HFFc6 (cell line): ENCODE measurements at places on chromosomes 2 and 18.

GRCh38 chr2:113734185-113734584 is 22.3 kb downstream of the SLC35F5 start:
- no peak for DNase-seq

- no peak for DNase-seq
Observed at GRCh38 chr2:236670235-236670620, 100.6 kb downstream of the ACKR3 start.

DNA sequence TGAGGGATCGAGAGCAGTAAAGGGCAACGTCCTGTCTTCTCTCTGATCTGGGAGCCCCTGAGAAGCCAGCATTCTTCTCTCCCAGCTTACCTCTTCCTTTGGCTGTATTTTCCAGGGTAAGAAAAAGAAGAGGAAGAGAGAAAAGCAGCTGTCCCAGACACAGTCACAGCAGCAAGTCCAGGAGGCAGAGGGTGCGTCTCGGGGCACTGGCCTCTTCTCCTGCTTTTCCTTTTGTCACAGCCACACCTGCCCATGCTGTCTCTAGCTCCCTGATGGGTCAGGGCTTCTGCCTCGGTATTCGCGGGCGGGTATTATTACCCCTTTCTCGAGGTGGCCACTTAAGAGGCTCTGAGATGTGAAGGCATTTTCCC is 20.3 kb downstream of the TGOLN2 start:
- DNase-seq = no peak

DNA sequence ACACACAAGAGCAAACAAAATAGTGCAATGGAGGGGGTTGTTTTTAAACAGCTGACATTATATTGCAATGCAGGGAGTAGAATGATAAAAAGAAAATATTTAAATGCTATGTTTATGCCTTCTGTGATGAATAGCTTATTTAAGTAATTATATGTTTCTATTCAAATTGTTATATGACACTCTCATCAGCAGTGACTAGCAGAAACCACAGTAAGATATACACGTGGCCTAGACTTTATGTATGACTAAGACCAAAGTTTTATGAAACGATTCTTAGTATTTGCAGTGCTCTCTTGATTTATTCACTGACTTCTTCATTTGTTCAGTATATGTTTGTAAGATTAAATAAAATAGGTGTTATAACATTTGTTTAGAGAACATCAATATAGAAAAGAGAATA is 26.1 kb upstream of the C1D start:
- no peak for DNase-seq

- peak; percentile 15 for DNase-seq
Observed at GRCh38 chr18:23226391-23226790, 91.1 kb downstream of the CABLES1 start.

DNA sequence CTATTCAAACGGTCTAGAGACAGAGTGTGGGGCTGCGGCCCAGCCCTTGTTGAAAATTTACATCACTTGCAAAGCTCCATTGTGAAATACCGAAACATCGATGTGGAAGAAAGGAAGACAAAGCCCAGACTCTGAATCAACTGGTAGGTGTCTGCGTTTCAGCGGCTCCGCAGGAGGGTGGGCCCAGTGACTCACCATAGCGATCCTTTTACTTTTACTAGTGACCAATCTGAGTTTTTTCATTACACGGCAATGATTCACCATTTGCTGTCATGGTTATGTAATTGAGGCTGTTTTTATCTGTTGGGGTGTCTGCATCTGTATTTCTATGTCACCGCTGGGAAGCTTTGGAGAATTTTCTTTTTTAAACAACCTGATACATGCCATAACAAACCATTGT is 66.6 kb upstream of the ODC1 start:
- peak; percentile 97 for DNase-seq

- no peak for DNase-seq
Observed at GRCh38 chr2:205715831-205716525, 33.7 kb downstream of the NRP2 start.

DNA sequence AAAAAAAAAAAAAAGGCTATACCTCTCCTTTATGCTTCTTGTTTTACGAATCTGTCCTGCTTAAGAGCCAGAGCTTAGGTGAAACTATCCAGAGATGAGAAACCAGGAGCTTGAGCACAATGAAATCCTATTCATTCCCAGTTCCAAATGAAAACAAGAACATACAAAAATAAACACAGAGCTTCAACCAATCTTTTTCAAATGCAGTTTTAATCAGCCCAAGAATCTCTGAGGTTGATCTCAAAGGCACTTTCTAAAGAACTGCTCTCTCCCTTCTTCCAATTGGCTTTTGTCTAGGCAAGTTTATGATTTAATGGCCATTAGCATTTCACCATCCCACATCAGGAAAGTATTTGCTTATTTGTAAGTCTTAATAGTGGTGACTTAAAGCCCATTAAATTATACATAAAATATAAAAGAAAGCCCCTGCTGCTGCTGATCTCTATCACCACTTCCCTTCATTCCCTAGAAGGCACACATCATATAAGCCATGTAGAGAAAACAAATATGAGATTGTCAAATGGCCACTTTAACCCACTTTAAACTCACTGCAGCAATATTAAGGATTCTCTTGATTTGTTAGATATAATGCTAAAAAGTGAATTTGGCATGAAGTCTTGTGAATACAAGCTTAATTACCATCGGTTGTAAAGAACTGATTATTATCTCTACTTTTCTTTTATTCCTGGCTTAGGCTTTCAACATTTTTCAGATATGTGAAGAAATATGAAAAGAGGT is 29.3 kb upstream of the SCN9A start:
- DNase-seq = no peak

DNA sequence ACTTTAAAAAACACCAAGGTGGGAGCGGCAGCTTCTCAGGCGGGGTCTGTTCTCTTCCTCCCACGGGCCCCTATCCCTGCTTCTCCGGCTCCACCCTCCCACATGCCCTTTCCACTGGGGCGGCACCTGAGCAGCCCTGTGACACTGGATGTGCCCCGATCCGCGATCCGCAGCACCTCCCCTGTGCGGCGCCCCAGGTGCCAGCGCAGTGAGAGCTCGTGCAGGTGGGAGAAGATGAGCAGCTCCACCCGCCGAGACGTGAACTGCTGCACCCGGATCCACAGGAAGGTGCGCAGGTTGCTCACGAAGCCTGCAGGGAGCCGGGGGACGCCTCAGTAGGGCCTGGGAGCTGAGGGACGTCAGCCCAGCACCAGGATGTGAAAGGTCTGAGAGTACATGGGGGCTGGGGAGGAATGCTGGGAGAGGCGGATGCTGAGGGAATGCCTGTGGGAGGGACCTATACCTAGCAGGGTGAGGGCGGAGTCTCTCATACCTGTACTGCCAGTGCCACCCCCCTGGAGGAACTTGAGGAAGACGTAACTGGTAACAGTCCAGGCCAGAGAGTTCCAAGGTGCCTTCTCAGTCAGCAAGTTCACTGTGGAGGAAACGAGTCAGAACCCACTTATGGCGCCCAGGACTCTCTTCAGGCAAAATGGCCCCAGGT is 2.8 kb downstream of the ABCB6 start:
- DNase-seq = no peak

GRCh38 chr2:113996671-113997594 is 107.0 kb downstream of the ACTR3 start:
- DNase-seq = no peak

GRCh38 chr2:212141499-212141898 is 397.1 kb downstream of the ERBB4 start:
- no peak for DNase-seq

GRCh38 chr2:175883586-175884194 is 118.4 kb downstream of the LNPK start:
- no peak for DNase-seq

DNA sequence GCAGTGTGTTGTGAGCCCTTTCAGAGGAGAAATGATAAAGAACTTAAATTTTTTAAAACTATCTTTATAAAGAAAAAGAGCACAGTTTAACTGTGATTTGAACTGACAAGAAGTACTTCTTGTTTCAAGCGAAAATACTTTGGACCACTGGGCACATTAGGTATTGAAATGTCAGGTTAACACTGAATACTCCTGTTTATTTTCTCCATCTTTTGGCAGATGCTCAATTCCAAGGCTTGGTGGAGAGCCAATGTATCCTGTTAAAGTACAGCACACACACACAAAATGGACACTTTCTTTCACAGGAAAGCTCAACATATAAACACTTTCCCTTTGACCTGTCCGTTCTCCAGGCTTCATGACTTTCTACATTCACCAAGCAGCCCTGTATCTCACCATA is 32.6 kb upstream of the SP3 start:
- DNase-seq = no peak

DNA sequence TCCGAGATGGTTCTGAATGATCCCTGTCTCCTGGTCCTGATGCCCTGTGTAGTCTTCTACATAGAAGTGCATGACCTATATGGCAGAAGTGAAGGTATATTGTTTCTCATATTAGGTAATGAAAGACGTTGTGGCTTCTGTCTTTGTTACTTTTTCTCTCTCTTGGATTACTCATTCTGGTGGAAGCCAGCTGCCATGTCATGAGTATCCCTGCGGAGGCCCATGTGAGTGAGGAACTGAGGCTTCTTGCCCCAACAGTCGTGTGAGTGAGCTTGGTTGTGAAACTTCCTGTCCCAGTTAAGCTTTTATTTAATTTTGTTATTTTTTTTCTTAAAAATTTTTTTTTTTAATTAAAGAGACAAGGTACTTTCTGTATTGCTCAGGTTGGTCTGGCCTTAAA is 134.7 kb downstream of the UBR3 start:
- DNase-seq = peak; percentile 71

DNA sequence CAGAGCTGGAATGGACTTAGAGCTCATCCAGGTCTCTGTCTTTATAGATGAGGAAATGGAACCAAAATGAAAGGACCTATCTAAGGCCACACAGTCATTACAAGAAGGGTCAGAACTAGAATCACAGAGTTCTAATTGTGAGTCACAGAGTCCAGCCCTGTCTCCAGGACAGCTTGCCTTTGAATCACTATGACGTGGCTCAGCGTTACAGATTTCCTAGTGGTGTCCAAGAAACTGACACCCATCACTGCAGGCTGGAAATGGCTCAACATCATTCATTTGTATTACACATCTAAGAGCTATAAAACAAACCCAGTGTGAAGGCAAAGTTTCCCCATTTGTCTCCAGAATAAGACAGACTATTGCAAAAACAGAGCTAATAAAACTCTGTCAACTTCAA is 164.3 kb upstream of the SIX2 start:
- peak; percentile 86 for DNase-seq

DNA sequence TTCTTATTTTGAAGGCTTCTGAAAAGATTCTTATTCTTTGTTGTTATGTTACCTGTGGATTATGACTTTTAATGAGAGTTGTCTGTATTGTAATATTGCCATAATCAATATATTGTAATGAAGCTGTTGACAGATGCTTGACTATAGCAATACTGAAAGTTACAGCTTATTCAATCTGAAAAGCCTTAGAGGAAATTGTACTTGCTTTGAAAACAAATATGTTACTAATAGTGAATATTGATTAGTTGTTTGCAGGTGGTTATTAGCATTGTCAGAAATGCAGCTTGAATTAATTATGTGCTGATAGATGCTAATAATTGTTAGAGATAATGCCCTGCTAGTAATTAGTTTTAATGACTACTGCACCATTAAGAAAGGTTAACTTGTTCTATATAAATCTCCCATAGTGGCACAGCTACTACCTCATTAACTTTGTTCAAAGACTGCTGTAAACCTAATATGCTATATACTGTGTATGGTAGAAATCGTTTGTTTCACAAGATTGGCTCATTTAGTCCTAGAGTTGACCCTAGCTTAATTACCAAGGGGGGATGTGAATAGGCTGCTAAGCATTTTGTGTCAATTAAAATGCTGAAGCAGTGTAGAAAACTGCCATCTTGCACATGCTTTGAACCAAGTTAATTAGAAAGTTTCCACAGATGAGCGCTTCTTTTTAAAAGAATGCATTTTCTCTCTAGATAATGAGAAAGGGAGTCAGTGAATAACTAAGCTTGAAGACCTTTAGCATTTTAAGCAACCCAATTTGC is 30.5 kb downstream of the SLC39A10 start:
- DNase-seq = no peak

DNA sequence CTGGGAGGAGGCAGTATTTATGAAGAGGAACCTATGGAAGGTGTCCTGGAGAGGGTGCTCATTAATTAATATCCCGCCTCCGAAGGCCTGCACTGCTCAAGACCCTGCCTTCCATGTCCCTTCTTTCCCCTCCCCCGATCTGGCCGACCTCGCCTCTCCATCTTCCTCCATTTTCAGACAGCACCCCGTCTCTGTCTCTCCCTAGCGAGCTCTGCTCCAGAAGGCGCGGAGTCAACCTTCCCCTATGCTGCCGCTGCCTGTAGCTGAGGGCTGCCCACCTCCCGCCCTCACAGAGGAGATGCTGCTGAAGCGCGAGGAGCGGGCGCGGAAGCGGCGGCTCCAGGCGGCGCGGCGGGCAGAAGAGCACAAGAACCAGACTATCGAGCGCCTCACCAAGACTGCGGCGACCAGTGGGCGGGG is 1.1 kb upstream of the WBP1 start:
- no peak for DNase-seq

- peak; percentile 26 for DNase-seq
Observed at GRCh38 chr2:43950383-43951008, 45.3 kb downstream of the LRPPRC start.

- no peak for DNase-seq
Observed at GRCh38 chr18:3777122-3777521, 327.1 kb downstream of the TGIF1 start.

- no peak for DNase-seq
Observed at GRCh38 chr18:13137670-13138419, 80.7 kb upstream of the LDLRAD4 start.

GRCh38 chr2:105104208-105104731 is 66.4 kb downstream of the MRPS9 start:
- peak; percentile 64 for DNase-seq

DNA sequence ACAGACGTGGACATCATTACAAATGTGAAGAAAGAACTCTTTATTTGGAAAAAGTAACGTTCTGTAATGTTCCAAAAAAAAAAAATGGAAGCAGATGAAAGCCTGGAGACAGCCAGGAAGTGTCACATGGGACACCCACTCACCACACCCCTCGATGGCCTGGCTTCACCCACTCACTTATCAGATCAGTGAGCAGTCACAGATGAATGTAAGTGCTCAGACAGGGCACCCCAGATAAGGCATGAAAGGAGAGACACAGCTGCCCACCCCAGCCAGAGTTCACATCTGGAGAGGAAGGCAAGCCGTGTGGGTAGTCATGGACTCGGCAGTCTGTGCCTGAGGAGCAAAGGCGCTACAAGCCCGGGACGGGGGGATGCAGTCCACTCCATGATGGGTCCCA is 105.2 kb downstream of the SEPTIN10 start:
- no peak for DNase-seq

DNA sequence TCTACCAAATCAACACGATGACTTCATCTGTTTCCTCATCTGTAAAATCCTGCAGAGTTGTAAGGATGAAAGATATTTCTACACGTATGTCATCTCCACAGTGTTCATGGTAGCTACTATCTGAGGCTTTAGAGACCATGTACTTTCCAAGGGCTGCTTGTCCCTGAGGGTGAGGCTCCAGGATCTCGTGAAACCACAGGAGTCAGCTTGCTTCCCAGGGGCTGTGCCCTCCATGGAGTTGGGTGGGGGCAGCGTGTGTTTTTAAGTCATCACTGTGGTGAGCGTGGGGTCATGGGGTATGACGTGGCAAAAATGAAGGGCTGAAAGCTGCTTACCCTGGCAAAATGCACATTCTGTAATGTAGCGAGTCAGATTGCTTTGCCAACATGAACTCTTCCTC is 81.6 kb downstream of the ASAP2 start:
- DNase-seq = peak; percentile 87
